ENCODE measurements at places on chromosomes 11 and 22. TPM values are rescaled to one million over a fixed set of nuclear protein-coding genes. Genes with fewer than 3 reads are reported as not detected.

Gene DCHS1
- total RNA-seq, result 10.5 TPM

Gene TESMIN
- total RNA-seq, result 61.1 TPM

Gene CCDC87
- total RNA-seq, result 1.1 TPM

Gene CRYBB3
- total RNA-seq, result 0.58 TPM

Gene OR52I2
- not detected for total RNA-seq

Gene CD3G
- total RNA-seq, result not detected

Gene OR6A2
- total RNA-seq, result 0.10 TPM

Gene GNAZ
- 9.6 TPM for total RNA-seq

All from H1 (cell line).